ENCODE measurements at places on chromosomes 2 and 18. TPM values are rescaled to one million over a fixed set of nuclear protein-coding genes. Genes with fewer than 3 reads are reported as not detected.

Gene TMEM198
- 2.4 TPM for total RNA-seq

DNA sequence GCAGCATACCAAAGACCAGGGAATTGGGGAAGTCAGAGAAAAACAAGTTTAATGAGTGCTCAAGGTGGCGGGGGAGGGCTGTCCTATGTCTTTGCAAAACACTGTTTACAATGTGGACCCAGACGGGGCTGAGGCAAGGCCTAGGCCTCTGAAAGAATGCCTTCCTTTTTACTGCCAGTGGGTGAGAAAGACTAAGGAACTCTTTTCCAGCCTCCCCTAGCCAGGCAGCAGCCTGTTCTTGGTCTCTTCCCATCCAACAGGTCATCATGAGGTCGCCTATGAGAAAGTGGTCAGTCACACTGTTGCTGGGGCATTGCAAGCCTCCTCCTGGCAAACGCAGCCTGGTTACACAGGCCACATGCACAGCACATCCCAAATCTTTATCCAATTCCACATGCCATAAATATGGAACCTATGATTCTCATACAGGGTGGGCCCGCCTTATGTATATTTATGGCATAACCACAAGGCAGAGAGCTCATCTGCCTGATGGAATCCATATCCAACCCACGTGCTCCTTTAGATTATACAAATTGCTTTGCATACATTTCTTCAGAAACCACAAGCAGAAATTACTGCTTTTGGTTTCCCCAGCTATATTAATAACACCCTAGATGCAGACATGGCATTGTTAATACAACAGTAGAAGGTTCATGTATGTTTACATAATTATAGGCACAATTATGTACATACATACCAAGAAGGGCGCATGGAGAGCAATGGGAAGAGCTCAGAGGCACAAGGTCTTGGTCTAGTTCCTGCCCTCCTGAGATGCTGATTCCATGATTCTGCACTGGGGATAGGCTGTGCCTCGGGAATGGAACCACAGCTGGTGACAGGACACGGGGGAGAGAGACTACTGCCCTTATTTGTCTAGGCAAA is 48.6 kb downstream of the NRP2 start:
- DNase-seq: no peak

GRCh38 chr2:110205660-110206455 is 1.0 kb upstream of the NPHP1 start:
- DNase-seq: no peak

GRCh38 chr2:240840435-240841060 is 20.5 kb upstream of the KIF1A start:
- peak; percentile 64 for DNase-seq

- DNase-seq: no peak
Observed at GRCh38 chr2:37190290-37190689, 1.8 kb upstream of the SULT6B1 start.
